ENCODE measurements at places on chromosomes 3 and 15.

- DNase-seq: no peak
Observed at GRCh38 chr3:162764808-162765071, 1268.1 kb downstream of the OTOL1 start.

DNA sequence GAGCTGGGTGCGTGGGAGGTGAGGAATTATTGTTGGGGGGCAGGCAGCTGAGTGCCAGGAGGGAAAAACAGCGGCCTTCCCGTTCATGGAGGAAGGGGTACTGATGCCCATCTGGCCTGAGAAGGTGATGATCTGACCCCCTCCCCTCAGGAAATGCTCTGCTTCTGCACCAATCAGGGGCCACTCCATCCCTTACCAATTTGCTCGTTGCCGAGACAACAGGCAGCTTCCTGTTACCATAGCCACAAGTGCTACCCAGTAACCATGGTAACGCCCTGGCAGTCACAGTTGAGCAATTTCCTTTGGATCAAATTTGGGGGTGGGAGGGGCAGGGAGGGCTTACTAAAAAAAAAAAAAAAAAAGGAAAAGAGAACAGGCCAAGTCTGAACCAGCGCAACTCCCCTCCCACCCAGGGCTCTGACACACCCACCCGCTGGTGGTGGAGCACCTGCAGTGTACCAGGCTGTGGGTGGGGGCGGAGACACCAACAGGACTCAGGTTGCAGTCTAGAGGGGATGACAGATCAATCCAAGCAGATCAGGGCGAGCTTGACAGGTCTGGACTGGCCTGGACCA lies 13.7 kb downstream of the CELF6 start:
- peak; percentile 15 for DNase-seq

GRCh38 chr15:96431786-96432185 lies 101.3 kb downstream of the NR2F2 start:
- no peak for DNase-seq

DNA sequence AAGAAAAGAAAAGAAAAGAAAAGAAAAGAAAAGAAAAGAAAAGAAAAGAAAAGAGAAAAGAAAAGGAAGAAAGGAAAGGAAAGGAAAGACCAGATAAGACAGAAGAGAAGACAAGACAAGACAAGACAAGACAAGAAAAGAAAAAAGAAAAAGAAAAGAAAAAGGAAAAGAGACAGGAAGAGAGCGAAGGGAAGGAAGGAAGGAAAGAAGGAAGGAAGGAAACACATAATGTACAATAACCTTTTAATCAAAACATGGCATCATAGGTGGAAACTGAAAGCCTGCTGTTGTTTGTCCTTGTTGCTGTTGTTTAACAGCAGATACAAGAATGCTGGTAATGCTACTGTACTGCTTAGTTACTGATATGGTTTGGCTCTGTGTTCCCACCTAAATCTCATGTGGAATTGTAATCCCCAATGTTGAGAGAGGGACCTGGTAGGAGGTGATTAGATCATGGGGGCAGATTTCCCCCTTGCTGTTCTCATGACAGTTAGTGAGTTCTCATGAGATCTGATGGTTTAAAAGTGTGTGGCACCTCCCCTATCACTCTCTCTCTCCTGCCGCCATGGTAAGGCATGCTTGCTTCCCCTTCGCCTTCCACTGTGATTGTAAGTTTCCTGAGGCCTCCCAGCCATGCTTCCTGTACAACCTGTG lies 67.3 kb downstream of the MCF2L2 start:
- DNase-seq: no peak

DNA sequence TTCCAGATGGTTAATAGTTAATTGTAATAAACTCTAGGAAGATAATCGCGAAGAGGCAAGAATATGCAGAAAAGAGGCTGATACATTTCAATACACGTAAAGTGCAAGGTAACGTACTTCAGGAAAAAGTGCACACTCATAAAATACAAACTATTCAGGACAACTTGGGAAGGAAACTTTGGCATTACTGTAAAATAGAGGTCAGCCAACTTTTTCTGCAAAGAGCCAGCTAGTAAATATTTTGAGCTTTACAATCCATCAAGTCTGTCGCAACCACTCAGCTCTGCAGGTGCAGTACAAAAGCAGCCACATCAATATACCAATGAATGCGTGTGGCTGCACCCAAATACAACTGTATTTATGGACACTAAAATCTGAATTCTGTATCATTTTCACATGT lies 51.6 kb upstream of the THUMPD3 start:
- no peak for DNase-seq

GRCh38 chr3:53188720-53189119 lies 27.7 kb downstream of the PRKCD start:
- DNase-seq: no peak

DNA sequence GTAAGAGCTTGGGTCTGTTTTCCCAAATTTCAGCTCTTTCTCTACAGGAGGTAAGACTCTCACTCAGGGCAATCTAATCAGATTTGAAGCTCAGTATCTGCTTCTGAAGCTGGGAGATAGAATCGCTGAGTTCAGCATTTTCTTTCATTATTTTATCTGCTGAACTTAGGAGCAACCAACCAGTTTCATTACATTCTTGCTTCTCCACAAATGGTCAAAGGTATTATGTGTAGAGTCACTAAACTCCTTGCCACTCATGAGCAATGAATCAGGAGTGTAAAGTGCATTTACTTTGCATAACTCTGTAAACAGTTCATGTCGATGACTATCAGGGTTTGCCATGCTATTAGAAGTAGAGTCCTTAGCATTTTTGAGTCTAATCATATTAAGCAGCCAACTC lies 249.4 kb downstream of the CHL1 start:
- DNase-seq: no peak

- DNase-seq: no peak
Observed at GRCh38 chr3:191334346-191334893, 4.1 kb upstream of the UTS2B start.

DNA sequence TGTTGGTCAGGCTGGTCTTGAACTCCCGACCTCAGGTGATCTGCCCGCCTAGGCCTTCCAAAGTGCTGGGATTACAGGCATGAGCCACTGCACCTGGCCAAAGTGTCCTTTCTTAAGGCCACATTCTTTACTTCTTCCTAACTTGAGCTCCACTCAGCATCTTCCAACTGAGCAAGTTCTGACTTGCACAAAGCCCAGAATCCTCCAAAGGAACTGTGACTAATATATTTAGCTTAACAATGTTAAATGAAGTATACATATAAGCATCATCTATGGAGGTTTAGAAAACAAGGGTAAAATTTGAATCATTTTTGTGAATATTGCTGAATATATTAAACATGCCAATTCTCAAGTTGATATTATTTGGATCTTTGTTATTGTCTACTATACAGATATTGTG lies 93.7 kb downstream of the SHQ1 start:
- DNase-seq: no peak

DNA sequence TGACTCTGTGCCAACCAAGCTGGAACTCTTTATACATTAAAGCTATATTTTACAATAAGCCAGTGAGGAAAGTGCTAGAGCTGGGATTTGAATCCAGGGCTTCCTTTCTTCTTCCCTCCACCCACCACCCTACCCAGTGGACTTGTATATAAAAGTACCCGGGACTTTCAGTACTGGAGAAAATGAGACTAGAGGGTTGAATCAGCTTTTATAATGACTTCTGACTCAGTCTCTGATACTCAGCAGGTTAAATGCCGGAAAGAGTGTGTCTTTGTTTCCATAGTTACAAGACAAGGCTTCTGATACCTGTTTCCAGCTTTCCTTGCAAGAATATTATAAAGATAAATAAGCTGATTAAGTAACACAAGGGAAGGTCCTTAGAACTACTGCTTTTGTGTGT lies 80.9 kb downstream of the FRMD4B start:
- DNase-seq: no peak

GRCh38 chr15:51444112-51444511 lies 102.7 kb downstream of the GLDN start:
- no peak for DNase-seq

- DNase-seq: no peak
Observed at GRCh38 chr15:66163553-66163952, 90.0 kb downstream of the MEGF11 start.

- DNase-seq: no peak
Observed at GRCh38 chr3:129697229-129697969, 90.9 kb upstream of the PLXND1 start.

- DNase-seq: no peak
Observed at GRCh38 chr3:10162185-10162584, 2.5 kb upstream of the IRAK2 start.

DNA sequence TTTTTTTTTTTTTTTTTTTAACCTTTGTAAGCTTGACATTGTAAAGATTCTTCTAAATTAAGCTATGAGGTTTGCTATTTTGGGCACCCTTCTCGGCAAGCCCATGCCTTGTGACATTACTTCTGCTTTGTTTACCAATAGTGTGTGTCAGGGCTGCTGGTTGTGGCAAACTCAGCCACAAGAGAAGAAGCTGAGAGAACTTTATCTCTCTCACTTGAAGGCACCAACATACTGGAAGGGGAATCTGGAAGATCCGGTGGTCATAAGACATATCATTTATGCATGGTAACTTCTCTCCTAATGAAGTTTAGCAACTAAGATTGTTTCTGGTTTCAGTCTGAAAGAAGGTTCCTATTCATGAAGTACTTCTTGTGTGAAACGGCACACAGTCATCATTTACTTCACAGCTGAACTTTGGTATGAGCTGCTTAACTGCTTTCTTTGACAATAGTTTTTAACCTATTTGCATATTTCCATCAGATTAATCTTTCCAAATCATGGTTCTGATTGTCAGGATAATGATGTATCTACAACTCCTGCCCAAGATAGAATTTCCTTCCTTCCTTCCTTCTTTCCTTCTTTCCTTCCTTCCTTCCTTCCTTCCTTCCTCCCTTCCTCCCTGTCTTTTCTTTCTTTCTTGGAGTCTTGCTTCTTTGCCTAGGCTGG lies 189.3 kb downstream of the NFKBIZ start:
- DNase-seq: no peak

GRCh38 chr3:39181408-39182335 lies 10.7 kb downstream of the XIRP1 start:
- no peak for DNase-seq

DNA sequence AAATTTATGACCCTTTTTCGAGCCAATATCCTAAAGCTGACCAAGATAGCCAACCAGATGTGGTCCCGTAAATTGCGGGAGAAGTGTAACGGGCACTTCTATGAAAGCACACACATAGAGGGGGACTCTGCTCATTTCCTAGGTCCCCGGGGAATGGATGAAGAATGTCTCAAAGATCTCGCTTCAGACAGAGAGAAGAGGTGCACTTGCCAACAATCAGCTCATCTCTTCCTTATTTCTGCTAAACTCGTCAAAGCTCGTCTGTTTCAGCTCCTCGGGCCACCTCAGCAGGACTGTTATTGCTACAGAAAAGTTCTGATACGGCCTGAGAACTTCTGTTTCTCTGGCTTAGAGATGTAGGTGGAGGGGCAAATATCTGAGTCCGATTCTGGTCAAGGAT lies 71.8 kb downstream of the TM2D3 start:
- no peak for DNase-seq

GRCh38 chr15:95368191-95368590 lies 962.3 kb upstream of the NR2F2 start:
- no peak for DNase-seq

- no peak for DNase-seq
Observed at GRCh38 chr15:83057696-83058376, 9.2 kb downstream of the BTBD1 start.

DNA sequence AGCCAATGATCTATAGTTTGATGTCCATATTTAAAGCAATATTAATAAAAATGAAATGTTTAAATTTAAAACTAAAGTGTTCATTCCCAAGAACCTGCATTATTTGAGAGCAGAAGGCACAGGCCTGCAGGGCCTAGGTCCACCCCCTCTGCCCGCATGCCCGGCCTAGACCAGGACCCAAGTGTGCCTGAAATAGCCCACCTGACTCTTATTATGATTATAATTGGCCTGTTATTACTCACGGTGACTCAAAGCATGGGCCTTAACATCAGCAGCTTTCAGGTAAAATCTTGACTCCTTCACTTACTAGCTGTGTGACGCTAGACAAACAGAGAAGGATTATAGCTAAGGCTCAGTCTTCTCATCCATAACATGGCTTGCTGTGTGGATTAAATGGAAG lies 128.8 kb downstream of the PLCL2 start:
- no peak for DNase-seq

- no peak for DNase-seq
Observed at GRCh38 chr15:47756872-47757271, 39.6 kb downstream of the SEMA6D start.

- DNase-seq: no peak
Observed at GRCh38 chr3:72727726-72728125, 120.5 kb downstream of the SHQ1 start.

- no peak for DNase-seq
Observed at GRCh38 chr15:73038220-73038619, 14.0 kb upstream of the NEO1 start.

- no peak for DNase-seq
Observed at GRCh38 chr15:74123131-74123429, 7.3 kb upstream of the ISLR2 start.

DNA sequence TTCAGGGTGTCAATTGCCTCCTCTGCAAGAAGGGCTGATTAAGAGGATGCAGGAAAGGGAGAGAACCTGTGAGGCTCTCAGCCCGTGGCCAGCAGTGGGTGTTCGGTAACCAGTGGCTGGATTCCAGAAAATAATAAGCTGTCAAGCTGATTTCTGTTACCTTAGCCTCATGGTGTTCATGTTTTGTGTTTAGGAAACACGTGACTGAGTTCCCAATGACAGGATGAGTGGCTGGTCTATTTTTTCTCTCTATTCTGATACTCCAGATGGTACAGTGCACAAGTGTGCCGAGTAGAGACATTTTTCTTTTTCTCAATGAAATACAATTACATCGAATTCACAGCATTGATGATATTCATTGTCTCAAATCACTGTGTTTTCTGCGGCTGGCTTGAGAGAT lies 43.6 kb downstream of the EDEM1 start:
- DNase-seq: no peak

DNA sequence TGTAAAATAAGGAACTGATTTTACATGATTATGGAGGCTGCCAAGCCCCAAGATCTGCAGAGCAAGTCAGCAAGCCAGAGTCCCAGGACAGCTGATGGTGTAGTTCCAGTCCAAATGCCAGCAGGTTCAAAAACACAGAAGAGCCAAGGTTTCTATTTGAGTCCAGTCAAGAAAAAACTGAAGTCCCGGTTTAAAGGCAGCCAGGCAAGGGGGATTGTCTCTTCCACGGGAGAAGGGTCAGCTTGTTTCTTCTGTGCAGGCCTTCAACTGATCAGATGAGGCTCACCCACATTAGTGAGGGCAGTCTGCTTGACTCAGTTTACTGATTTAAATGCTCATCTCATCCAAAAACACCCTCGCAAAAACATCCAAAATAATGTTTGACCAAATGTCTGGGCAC lies 246.2 kb downstream of the PLCL2 start:
- no peak for DNase-seq

GRCh38 chr3:86998569-86998968 lies 7.6 kb upstream of the VGLL3 start:
- no peak for DNase-seq

GRCh38 chr3:3559786-3560185 lies 239.4 kb upstream of the LRRN1 start:
- DNase-seq: no peak

- no peak for DNase-seq
Observed at GRCh38 chr3:184508938-184509337, 52.6 kb upstream of the EPHB3 start.
